ENCODE measurements at places on chromosomes 5 and 9. TPM values are rescaled to one million over a fixed set of nuclear protein-coding genes. Genes with fewer than 3 reads are reported as not detected.

TXNDC8 gene
- polyA plus RNA-seq: not detected

TAF11L10 gene
- not detected for polyA plus RNA-seq

KCNV2 gene
- polyA plus RNA-seq: not detected

SIT1 gene
- polyA plus RNA-seq: 0.37 TPM

GABRA1 gene
- polyA plus RNA-seq: 0.30 TPM

MYOT gene
- 7.8 TPM for polyA plus RNA-seq

COMMD10 gene
- 49.6 TPM for polyA plus RNA-seq

SH3TC2 gene
- polyA plus RNA-seq: 0.26 TPM

LTC4S gene
- 44.4 TPM for polyA plus RNA-seq

MARCOL gene
- not detected for polyA plus RNA-seq

ERCC8 gene
- 11.6 TPM for polyA plus RNA-seq

OTP gene
- not detected for polyA plus RNA-seq

ENTREP1 gene
- polyA plus RNA-seq: 13.3 TPM

SPOCK1 gene
- polyA plus RNA-seq: 58.7 TPM

MELK gene
- polyA plus RNA-seq: 0.24 TPM

SEMA5A gene
- 0.97 TPM for polyA plus RNA-seq

CYLC2 gene
- polyA plus RNA-seq: not detected

PKD2L2 gene
- polyA plus RNA-seq: 0.66 TPM

MZB1 gene
- polyA plus RNA-seq: 7.7 TPM

LHFPL2 gene
- polyA plus RNA-seq: 8.0 TPM

TTC39B gene
- polyA plus RNA-seq: 3.7 TPM

PPP2CA gene
- 26.9 TPM for polyA plus RNA-seq

CDC20B gene
- polyA plus RNA-seq: not detected

GRXCR2 gene
- not detected for polyA plus RNA-seq

EFNA5 gene
- polyA plus RNA-seq: 0.81 TPM

PCDHAC1 gene
- polyA plus RNA-seq: 0.81 TPM
